ENCODE measurements at places on chromosomes 4 and X. TPM values are rescaled to one million over a fixed set of nuclear protein-coding genes. Genes with fewer than 3 reads are reported as not detected.

The FRMD7 gene
- total RNA-seq = 0.09 TPM

The POF1B gene
- total RNA-seq = not detected

The LRRC66 gene
- total RNA-seq = 0.46 TPM

The FGFR3 gene
- 1.6 TPM for total RNA-seq

Measured in smooth muscle cell of bladder (primary cell).